ENCODE measurements at places on chromosomes 12 and 14.

- no peak for DNase-seq
Observed at GRCh38 chr14:102538602-102539543, 29.3 kb upstream of the ANKRD9 start.

- DNase-seq = no peak
Observed at GRCh38 chr12:123164222-123164621, 13.3 kb upstream of the PITPNM2 start.

DNA sequence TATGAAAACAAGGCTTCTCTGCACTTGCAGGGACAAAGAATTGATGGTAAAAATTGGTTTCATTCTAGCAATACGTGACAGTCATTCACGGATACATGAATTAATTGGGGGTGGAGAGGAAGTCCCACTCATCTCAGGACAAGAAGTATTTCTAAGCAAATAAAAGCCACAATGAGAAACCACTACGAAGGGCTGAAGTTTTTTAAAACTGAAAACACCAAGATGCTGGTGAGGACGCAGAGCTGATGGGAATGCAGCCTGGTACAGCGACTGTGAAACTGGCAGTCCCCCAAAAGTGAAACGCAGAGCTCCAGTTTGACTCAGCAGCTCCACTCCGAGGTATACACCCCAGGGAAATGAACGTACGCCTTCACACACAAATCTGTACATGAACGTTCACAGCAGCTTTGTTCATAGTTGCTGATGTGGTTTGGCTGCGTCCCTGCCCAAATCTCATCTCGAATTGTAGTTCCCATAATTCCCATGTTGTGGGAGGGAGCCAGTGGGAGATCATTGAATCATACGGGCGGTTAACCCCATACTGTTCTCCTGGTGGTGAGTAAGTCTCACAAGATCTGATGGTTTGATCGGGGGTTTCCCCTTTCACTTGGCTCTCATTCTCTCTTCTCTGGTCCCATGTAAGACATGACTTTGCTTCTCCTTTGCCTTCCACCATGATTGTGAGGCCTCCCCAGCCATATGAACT is 89.0 kb downstream of the SCARB1 start:
- DNase-seq = peak; percentile 97

GRCh38 chr12:123889848-123890535 is 82.6 kb downstream of the CCDC92 start:
- DNase-seq = no peak

- DNase-seq = no peak
Observed at GRCh38 chr12:40734276-40734675, 42.0 kb downstream of the CNTN1 start.

DNA sequence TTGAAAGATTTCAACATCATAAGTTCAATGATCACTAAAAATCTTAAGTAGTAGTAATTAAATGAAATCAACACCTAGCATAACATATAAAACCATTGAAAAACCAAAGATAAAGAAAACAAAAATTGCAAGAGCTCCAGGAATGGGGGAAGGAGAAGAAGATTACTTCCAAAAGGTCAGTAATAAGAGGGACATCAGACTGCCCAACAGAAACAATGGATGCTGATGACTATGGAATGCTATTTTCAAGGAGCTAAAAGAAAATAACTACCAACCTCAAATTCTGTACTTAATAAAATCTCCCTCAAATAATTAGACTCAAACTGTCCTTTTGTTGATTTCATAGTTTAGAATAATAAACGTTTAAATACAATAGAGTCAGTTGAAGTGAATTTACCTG is 314.5 kb upstream of the LMO3 start:
- DNase-seq = no peak

- no peak for DNase-seq
Observed at GRCh38 chr14:99737956-99738667, 54.0 kb downstream of the CYP46A1 start.

- peak; percentile 35 for DNase-seq
Observed at GRCh38 chr14:63652406-63652805, 10.7 kb upstream of the WDR89 start.

DNA sequence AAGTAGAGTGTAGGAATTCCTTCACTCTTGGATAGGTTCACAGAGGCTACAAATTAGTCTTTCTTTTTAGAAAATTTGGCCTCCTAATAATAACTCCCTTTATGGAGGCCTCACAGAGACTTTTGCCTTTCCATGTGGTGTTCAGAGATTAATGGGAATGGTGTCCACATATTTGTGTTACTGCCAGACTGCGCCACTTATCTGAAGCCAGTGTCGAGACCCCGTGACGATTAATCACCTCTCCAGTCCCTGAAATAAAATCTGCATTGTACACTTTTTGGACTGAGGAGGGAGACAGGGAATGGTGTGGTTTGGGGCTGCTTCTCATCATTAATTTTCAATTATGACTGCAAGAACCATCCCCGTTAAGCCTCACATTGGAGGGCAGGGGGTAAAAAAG is 980.5 kb downstream of the FLRT2 start:
- no peak for DNase-seq

DNA sequence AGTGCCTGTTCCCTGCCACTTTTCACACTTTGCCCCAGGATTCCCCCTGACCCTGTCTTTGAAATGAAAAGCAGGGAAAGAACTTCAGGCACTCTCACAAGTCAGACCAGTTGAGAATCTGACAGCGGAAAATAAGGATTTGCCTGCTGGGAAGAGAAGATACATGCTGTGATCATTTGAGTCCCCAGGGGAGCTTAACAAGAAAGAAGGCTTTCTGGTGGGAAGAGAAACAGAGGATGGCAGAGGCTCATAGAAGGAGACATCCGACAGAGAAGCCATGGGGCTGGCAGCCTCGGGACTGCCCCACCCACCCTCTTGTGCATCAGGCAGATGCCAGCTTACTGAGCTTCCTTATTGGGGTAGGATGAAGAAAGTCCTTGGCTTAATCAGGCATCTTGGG is 11.9 kb downstream of the TTC9 start:
- DNase-seq = no peak

DNA sequence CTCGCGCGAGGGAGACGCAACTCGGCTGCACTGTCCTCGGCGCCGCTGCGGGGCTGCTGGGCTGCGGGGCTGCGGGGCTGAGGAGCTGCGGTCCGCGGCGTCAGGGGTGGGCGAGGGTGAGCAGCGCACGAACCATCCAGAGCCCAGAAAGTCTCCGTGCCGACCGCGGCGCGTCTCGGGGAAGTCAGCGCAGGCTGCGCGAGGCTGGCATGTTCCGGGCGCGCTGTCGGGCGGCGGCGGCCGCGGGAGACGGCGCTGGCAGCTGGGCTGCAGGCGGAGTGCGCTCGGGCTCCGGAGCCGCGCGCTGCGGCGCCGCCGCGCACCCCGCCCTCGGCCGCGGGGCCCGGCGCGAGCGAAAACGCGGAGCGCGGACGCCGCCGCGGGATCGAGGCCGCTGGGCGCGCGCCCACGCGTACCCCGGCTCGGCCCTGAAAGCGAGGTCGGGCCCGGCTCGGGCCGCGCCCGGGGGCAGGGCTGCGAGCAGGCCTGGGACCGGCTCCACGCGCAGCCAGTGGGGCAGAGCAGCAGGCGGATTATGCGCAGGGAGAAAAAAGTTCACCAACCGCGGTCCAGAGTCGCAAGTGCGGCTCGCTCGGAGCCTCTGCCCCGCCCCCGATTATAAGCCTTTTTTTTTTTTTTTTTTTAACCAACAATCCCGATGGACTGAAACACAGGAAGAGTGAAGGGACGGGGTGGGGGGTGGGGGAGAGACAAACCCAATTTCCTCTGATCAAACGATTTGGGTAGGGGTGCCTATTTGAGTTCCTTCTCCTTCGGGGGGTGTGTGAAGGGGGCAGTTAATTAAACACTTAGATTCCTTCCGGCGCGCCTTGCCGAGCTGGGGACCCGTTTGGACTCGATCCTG is at the start of gene PRICKLE1:
TSS of gene PRICKLE1 (minus strand) at position 282 of the 865 bp plus-strand sequence. CDS start 117,230 bp downstream, outside the sequence.
- peak; percentile 18 for DNase-seq

- DNase-seq = no peak
Observed at GRCh38 chr12:52141875-52142274, 49.9 kb downstream of the KRT80 start.

DNA sequence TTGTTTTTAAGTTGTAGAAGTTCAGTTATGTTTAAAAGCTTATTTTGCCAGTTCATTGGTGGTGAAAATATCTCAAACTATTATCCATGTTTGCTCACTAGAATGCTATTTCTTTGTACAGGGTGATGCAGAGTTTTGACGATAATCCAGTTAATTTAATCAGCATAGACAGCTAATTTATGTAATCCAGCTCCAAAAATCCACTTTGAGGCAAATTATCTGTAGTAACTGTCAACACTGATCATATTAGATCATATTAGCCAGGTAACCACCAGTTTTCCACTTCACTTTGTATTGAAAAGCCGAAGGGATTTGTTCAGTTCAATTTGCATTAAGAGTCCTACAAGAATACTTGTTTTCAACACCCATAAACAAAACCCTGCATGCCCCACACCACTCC is 378.6 kb downstream of the PDZRN4 start:
- no peak for DNase-seq

DNA sequence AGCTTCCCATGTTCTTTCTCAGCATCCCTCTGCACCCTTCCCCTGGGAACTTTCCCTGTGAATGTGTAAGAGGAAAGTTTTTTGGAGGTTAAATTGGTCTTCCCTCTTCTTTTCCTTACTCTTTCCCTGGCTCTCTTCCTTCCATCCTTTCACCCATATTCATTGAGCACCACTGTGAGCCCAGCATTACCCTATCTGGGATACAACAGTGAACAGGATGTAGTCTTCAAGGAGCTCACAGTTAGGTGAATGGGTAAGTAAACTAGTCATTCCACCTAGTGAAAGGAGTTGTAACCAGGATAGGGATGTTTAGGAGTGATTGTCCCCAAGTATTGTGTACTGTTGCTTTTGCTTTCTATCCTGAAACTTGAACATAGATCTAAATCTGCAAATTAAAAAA is 123.8 kb downstream of the MYRFL start:
- no peak for DNase-seq

GRCh38 chr12:56154246-56154771 is 1.9 kb downstream of the MYL6B start:
- no peak for DNase-seq

- DNase-seq = no peak
Observed at GRCh38 chr12:2267703-2268470, 215.1 kb downstream of the CACNA1C start.

GRCh38 chr12:69672195-69672594 is 26.9 kb downstream of the BEST3 start:
- DNase-seq = no peak

GRCh38 chr12:22880807-22881206 is 255.8 kb downstream of the ETNK1 start:
- no peak for DNase-seq

GRCh38 chr14:20555845-20556244 is 5.0 kb downstream of the RNASE9 start:
- no peak for DNase-seq

- no peak for DNase-seq
Observed at GRCh38 chr12:42756841-42757623, 167.5 kb upstream of the PRICKLE1 start.

DNA sequence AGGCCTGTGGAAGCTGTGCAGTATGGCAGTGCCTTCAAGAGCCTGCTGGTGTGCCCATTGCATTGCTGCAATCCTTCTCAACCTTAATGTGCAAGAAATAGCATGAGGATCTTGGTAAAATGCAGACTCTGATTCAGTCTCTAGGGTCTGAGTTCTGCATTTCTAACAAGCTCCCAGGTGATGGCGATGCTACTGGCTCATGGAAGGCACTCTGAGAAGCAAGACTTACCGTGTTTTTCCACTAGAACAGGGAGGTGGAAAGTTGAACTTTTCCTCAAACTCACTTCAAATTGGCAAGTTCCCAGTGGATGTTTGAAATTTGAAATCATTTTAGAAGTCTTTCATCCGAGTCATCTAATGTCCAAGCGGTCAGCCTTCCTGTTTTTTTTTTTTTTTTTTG is 55.5 kb downstream of the MYRFL start:
- DNase-seq = no peak

- DNase-seq = no peak
Observed at GRCh38 chr12:12800406-12801180, 12.6 kb upstream of the DDX47 start.

DNA sequence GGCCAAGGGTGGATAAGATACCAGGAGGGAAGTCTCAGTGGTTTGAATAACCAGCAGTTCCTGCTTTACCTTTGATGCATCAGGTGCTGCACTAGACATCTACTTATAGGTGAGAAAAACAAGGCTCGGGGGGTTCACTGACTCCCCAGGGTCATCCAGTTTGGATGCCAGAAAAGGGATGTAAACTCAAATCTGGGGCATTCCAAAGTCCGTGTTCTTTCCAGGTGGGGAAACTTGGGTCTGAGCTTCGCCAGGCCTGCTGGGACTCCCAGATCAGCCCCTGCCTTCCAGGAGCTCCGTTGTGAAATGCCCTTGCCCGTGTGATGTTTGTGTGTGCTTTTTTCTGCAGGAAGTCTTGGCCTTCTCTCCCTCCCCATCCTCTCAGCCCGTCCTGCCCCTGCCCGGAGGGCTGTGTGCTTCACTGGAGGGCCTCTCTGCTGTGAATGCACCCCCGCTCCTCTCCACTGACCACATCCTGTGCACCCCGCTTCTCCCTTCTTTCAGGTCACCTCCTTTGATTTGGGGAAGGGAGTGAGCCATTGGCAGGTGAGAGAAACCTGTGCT is 42.1 kb downstream of the TSPAN9 start:
- no peak for DNase-seq

- no peak for DNase-seq
Observed at GRCh38 chr12:50344775-50345174, 51.6 kb downstream of the FAM186A start.

DNA sequence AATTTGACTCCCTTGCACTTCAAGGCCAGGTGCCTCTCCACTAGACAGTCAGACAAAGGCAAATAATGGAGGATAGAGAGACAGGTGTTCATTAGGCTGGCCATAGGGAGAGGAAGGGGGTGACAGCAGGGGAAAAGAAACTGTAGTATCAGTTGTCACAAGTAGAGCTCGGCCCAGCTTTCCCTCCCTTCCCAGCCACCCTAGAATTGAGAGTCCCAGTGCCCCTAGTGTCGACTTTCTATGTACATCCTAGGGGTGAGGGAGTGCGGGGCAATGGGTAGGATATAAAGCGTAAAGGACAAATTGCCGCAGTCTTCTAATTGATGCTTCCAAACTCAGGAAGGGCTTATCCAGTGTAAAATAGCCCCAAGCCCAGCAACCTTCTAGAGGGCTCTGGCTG is 39.0 kb downstream of the BAZ2A start:
- DNase-seq = no peak

GRCh38 chr12:13242936-13243335 is 46.4 kb downstream of the EMP1 start:
- no peak for DNase-seq

GRCh38 chr14:82313889-82314288 is 780.2 kb upstream of the SEL1L start:
- no peak for DNase-seq

GRCh38 chr14:74985028-74985310 is 17.8 kb upstream of the EIF2B2 start:
- no peak for DNase-seq

GRCh38 chr12:93500667-93501066 is 33.4 kb downstream of the MRPL42 start:
- no peak for DNase-seq

- DNase-seq = no peak
Observed at GRCh38 chr12:13950502-13950901, 30.9 kb downstream of the GRIN2B start.

- no peak for DNase-seq
Observed at GRCh38 chr14:90447720-90448497, 51.1 kb downstream of the CALM1 start.

Measured in activated CD4-positive, alpha-beta T cell treated with anti-CD3 and anti-CD28 coated beads, Interleukin-2, Interleukin-6, amounts not matched to agents 100 ng/mL and 50 ng/mL, durations not matched to agents 16 hours and 8 hours (primary cell).